ENCODE measurements at places on chromosomes 16 and 17. TPM values are rescaled to one million over a fixed set of nuclear protein-coding genes. Genes with fewer than 3 reads are reported as not detected.

The ITGA2B gene
- 7.6 TPM for total RNA-seq

The PDIA2 gene
- 0.64 TPM for total RNA-seq

The SOCS1 gene
- 1.1 TPM for total RNA-seq

The PIRT gene
- total RNA-seq, result not detected

The NFATC2IP gene
- 26.0 TPM for total RNA-seq

The CA5A gene
- total RNA-seq, result not detected

The NDUFAF8 gene
- 88.5 TPM for total RNA-seq

The CRHR1 gene
- not detected for total RNA-seq

The NUDT21 gene
- 140 TPM for total RNA-seq

The HSD17B1 gene
- 0.37 TPM for total RNA-seq

The DHRS13 gene
- total RNA-seq, result 5.1 TPM
